Uterus (tissue), 4 donors: ENCODE measurements at places on chromosomes 2 and 18. TPM values are rescaled to one million over a fixed set of nuclear protein-coding genes. Genes with fewer than 3 reads are reported as not detected.

GRCh38 chr2:239919774-239920692 is 105.1 kb downstream of the NDUFA10 start:
- DNase-seq: peak; percentile 8
- no peaks in the 10 kb centered on the region for H3K36me3 ChIP-seq
- H3K4me3 ChIP-seq: no peak overlapping the region
- H3K27me3 ChIP-seq: no peaks in the 10 kb centered on the region
- H3K27ac ChIP-seq: no peak overlapping the region

DNA sequence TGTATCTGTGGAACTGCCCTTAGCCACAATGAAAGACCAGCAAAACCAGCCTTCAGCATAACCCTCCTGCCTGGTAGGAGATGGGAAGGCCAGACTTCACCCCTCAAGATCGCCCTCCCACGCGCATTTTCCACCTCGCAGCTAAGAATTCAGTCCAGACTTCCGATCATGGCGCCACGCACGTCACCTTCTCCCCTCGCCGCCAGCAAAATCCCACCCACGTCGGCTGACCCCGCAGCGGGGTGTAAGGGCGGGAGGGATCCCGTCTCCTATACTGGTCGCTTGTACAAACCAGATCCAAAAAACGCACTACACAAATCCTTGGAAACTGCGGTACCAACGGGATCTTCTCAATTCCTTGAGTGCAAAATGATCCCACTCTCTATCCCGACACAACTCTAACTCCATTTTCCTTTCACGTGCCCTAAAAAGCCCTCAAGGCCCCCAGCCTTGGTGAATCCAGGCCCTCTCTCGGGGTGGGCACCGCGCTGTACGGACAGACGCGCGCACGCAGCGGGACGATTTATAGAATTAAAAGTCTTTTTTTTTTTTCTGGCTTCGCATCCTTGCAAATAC is 1.0 kb upstream of the BMPR2 start:
- DNase-seq: peak; percentile 71
- peak overlapping the region; percentile 98 for H3K27ac ChIP-seq
- H3K4me1 ChIP-seq: no peaks in the 10 kb centered on the region

Gene ADAM23
- total RNA-seq: 1.2 TPM

DNA sequence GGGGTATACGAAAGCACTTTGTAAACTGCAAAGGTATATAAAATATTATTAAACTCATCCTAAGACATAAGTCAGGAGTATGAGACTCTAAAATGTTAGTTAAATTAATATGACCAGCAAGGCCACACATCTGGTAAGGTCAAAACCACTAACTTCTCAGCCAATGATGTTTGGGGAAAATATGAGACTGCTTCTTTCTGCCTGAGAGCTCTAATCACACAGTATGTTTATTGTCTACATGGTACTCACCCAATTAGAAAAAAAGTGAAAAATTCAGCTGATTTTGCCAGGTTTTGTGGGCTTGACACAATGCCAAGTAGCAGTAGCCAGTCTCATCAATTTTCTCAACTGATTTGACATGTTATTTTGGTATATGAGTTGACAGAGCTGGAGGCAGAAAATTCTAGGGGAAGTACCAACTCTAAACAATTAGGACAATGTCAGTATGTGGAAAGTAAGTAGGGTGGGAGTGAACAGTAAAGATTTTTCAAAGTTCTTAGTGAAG is 87.3 kb downstream of the ALK start:
- H3K27ac ChIP-seq: no peak overlapping the region
- H3K36me3 ChIP-seq: no peaks in the 10 kb centered on the region
- no peaks in the 10 kb centered on the region for H3K4me1 ChIP-seq
- H3K4me3 ChIP-seq: no peak overlapping the region

Gene TSPYL6
- 0.18 TPM for total RNA-seq

GRCh38 chr2:150557020-150557600 is 69.6 kb upstream of the RND3 start:
- H3K27me3 ChIP-seq: no peaks in the 10 kb centered on the region
- no peaks in the 10 kb centered on the region for H3K36me3 ChIP-seq
- H3K27ac ChIP-seq: no peak overlapping the region

GRCh38 chr2:46077522-46078107 is 219.6 kb upstream of the EPAS1 start:
- no peaks in the 10 kb centered on the region for H3K36me3 ChIP-seq
- H3K27ac ChIP-seq: no peak overlapping the region
- no peaks in the 10 kb centered on the region for H3K27me3 ChIP-seq
- no peak overlapping the region for H3K4me3 ChIP-seq
- DNase-seq: no peak

DNA sequence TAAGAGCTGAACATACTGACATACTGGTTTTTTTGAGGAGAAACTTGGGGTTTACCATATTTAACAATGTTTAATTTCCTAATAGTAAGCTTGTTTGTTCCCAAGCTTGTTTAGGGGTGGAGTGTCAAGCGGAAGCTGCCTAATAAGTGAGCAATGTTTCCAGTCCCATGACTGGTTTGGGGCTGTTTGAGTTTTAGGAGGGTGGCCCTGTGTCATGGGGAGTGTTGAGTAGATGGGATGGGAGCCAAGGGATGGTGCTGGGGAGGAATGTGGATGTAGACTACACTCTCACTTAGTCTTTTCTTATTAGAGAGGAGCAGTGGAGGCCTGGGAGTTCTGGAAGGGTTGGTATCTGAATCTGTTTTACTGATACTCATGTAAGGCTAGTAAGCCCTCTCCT is 128.5 kb downstream of the TANC1 start:
- H3K4me1 ChIP-seq: peaks cover 1% of the 10 kb centered on the region
- H3K4me3 ChIP-seq: no peak overlapping the region
- H3K27ac ChIP-seq: peak overlapping the region; percentile 28
- no peak for DNase-seq
- no peaks in the 10 kb centered on the region for H3K27me3 ChIP-seq

Gene LYPD6
- total RNA-seq: 1.5 TPM

- H3K36me3 ChIP-seq: no peaks in the 10 kb centered on the region
- no peaks in the 10 kb centered on the region for H3K4me1 ChIP-seq
- H3K4me3 ChIP-seq: no peak overlapping the region
- H3K27ac ChIP-seq: no peak overlapping the region
Measured at GRCh38 chr2:85106489-85107180, 26.6 kb upstream of the TCF7L1 start.

Gene NEB
- total RNA-seq: 0.26 TPM

GRCh38 chr2:129667577-129667976 is 311.9 kb upstream of the RAB6C start:
- H3K27me3 ChIP-seq: no peaks in the 10 kb centered on the region
- no peak overlapping the region for H3K4me3 ChIP-seq
- H3K27ac ChIP-seq: no peak overlapping the region

Gene GREB1L
- total RNA-seq: 13.6 TPM

Gene CELF4
- total RNA-seq: not detected

- no peaks in the 10 kb centered on the region for H3K27me3 ChIP-seq
- no peaks in the 10 kb centered on the region for H3K4me1 ChIP-seq
- no peaks in the 10 kb centered on the region for H3K36me3 ChIP-seq
- H3K4me3 ChIP-seq: no peak overlapping the region
- no peak for DNase-seq
Measured at GRCh38 chr2:81327911-81328310, 1023.4 kb upstream of the LRRTM1 start.

Gene CYTIP
- 2.6 TPM for total RNA-seq

- no peaks in the 10 kb centered on the region for H3K27me3 ChIP-seq
- no peak overlapping the region for H3K4me3 ChIP-seq
- H3K4me1 ChIP-seq: no peaks in the 10 kb centered on the region
- no peak overlapping the region for H3K27ac ChIP-seq
- no peak for DNase-seq
Measured at GRCh38 chr2:37013315-37013641, 46.9 kb upstream of the STRN start.

GRCh38 chr18:40366521-40366920 is 1588.5 kb upstream of the PIK3C3 start:
- DNase-seq: no peak
- H3K27me3 ChIP-seq: no peaks in the 10 kb centered on the region
- H3K4me1 ChIP-seq: no peaks in the 10 kb centered on the region
- H3K27ac ChIP-seq: no peak overlapping the region

DNA sequence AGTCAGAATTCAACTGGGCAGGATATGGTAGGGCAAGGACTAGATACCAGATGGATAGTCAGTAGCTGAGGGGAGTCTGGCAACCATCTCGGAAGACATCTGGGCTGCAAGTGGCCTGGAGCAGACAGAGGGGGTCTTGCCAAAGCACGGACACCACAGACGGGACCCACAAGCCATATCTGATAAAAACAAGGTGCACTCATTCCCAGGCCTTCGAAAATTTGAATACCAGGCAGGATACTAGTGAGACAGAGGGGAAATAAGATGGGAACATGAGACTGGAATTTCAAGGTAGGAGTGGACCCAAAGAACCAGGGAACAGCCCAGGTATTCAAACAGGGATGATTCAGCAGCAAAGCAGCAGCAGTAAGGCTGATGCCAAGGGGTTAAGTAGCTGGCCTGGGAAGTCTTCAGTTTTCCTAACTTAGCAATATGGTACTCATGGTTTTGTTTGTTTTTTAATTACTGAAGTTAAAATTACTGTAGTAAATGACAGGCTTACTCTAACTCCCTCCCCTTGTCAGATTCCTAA is 144.9 kb upstream of the NCKAP5 start:
- H3K4me3 ChIP-seq: no peak overlapping the region
- no peaks in the 10 kb centered on the region for H3K4me1 ChIP-seq
- H3K27ac ChIP-seq: no peak overlapping the region
- DNase-seq: no peak

DNA sequence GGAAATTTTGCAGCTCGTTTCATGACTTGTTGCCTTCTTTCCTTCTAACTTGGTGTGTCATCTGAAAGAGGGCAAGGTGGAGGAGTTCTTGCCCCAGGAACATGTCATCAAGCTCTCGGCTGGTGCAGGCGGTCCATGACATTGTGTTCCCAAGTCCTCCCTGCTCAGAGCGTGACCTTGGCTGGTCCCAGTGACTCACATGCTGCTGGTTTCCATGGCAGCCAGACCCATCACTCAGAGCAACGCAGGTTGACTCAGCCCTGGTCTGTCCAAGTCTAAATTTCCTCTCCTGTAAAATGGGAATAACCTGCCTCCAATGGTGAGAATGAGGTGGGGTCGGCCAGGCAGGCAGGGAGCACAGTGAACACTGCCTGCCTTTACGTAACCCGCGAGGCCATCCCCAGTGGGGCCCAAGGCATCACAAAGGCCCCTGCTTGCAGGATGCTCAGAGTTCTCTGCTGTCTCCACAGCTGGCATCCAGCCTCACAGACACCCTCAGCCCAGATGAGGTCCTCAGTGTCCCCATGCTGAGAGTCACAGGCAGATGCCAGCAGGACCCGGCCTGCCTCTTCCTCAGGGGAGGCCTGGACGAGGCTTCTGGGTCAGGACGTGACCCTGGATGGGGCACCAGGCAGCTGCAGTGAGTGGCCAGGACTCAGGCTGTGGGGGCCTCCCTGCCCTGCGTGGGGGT is 143.7 kb downstream of the TPO start:
- no peak overlapping the region for H3K27ac ChIP-seq
- H3K27me3 ChIP-seq: no peaks in the 10 kb centered on the region
- no peaks in the 10 kb centered on the region for H3K36me3 ChIP-seq
- H3K4me3 ChIP-seq: no peak overlapping the region
- no peaks in the 10 kb centered on the region for H3K4me1 ChIP-seq

GRCh38 chr18:25057491-25058050 is 294.4 kb downstream of the ZNF521 start:
- no peak overlapping the region for H3K4me3 ChIP-seq
- no peaks in the 10 kb centered on the region for H3K27me3 ChIP-seq
- H3K36me3 ChIP-seq: no peaks in the 10 kb centered on the region
- no peaks in the 10 kb centered on the region for H3K4me1 ChIP-seq
- no peak overlapping the region for H3K27ac ChIP-seq
- DNase-seq: no peak

Gene CKAP2L
- 8.8 TPM for total RNA-seq

DNA sequence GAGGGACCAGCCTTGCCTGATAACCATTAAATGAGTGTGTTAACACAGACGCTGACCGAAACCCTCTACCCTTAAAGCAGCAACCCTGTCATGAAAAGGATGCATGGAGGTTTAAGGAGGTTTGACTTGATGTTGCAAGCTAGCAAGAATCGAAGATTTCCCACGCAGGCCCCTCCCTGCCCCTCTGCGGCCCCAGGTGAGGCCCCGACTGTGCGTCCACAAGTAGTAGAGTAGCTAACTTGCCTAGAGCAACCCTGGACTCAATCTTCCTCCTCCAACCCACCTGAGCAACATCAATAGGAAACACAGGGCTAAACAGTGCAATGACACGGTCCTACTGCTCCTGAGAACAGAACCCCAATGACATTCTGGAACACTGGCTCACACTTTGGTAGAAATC is 150.1 kb downstream of the COL4A4 start:
- H3K36me3 ChIP-seq: no peaks in the 10 kb centered on the region
- no peak for DNase-seq
- no peak overlapping the region for H3K27ac ChIP-seq
- H3K4me1 ChIP-seq: no peaks in the 10 kb centered on the region
- no peaks in the 10 kb centered on the region for H3K27me3 ChIP-seq

DNA sequence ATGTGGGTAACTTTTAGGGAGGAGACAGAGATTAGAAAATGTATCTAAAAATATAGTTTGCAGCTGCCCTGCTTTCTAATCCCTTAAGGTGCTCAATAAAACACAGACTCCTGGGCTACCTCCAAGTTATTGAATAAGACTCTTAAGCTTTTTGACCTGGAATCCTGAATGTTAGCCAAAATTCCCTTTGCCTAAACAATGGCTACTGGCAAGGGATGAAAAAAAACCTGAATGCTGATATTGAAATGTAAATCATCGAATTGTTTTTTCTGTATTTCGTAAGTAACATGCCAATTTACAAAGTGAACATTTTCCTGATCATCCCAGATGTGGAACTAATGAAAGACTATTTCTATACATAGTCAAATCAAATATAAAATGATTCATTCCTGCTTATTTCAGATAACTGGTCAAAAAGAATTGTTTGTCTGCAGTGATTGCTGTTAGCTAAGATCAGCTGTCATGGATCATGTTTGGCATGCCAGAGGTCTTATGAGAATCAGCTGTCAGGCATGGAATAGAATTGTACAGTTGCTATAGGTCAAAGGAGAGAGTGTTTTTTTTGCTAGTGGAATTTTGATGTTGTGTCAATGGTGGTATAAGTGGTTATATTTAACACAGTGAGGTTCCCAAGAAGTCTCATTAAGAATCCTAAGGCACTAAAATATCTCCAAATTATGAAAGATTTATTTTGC is 363.6 kb upstream of the CWC22 start:
- no peak overlapping the region for H3K4me3 ChIP-seq
- no peak overlapping the region for H3K27ac ChIP-seq
- H3K36me3 ChIP-seq: no peaks in the 10 kb centered on the region
- DNase-seq: no peak
- no peaks in the 10 kb centered on the region for H3K4me1 ChIP-seq
- no peaks in the 10 kb centered on the region for H3K27me3 ChIP-seq

DNA sequence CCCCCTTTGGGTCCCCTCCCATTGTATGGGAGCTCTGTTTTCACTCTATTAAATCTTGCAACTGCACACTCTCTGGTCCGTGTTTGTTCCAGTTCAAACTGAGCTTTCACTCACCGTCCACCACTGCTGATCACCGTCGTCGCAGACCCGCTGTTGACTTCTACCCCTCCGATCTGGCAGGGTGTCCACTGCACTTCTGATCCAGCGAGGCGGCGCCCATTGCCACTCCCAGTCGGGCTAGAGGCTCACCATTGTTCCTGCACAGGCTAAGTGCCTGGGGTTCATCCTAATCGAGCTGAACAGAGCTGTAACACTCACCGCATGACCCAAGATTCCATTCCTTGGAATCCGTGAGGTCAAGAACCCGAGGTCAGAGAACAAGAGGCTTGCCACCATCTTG is 11.0 kb upstream of the CHAC2 start:
- H3K4me1 ChIP-seq: no peaks in the 10 kb centered on the region
- no peak overlapping the region for H3K4me3 ChIP-seq
- DNase-seq: no peak
- no peaks in the 10 kb centered on the region for H3K27me3 ChIP-seq
- no peak overlapping the region for H3K27ac ChIP-seq
